ENCODE measurements at places on chromosomes 16 and 17. TPM values are rescaled to one million over a fixed set of nuclear protein-coding genes. Genes with fewer than 3 reads are reported as not detected.

DNA sequence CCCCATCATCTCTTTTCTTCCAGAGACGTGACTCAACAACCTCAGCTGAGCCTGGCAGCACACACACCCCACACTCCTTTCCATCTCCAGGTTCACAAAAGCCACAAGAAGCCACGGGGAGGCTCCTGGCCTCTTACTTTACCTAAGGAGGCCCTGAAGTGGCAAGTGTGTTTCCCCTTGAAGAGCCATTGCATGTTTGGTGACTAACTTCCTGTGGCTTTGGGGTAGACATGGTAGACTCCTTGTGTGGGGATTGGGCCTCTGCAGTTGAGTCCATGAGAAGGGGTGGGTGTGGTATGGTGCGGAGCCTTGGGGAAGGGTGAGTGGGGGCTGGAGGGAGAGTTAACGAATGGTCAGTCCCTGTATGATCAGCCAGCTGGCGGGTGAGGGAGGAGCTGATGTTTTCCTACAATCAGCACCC lies 24.2 kb downstream of the SAP30BP start:
- no peak for DNase-seq

- no peak for DNase-seq
Observed at GRCh38 chr17:74868908-74869255, 3.9 kb downstream of the FDXR start.

- DNase-seq: peak; percentile 97
Observed at GRCh38 chr16:30947859-30948666, 805 bp upstream of the ORAI3 start.

DNA sequence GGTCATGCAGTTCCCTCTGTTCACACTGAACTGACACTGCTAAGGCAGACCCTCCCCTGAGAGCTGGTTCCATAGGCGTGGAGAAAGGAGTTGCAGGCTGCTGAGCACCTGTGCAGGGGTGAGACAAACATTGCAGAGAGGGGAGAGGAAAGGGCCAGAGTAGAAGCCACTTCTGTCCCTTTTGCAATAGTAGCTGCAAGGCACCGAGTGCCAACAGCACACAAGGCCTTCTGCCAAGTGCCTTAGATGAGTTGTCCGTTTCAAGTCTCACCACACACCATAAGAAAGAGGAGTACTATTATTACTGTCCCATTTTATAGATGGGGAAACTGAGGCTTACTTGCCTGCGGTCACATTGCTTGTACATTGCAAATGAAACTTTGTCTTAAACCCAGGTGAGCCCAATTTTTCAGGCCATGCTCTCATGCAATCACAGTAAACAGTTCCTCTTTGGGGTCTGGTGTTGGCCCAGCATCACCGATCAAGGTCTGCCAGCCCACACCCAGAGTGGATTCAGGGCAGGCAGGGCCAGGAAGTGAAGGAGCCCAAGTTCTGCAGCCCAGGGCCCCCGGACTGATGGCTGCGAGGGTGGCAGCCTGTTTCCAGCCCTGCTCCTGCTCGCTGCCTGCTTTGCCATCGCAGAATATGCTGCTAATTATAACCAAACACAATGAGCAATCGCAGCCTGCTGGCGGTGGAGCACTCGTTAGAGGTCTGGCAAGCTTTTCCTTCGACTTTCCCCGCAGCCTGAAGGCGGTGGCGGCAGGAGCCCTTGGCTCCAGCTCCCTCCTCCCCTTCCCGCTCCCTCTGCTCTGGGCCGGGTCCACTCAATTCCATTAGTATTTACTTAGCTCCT lies 36.8 kb upstream of the DYNLL2 start:
- no peak for DNase-seq

DNA sequence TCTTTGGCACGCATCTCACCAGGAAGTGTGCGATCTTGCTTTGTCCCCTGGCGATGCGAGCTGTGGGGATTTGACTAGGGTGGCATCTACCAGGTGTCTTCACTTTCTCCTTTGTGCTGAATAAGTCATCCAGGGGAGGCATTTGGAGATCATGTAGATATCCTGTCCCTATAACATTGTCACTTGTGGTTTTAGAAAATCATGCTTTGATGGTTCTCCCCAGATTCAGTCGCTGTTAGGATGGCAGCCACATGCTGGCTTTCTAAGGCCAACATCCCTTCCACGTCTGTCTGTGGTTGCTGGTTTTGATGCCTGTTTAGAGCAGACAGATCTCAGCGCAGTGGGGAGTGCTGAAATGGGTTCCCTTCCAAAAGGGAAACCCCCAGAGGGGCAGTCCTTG lies 2.5 kb downstream of the ADAD2 start:
- DNase-seq: no peak

- DNase-seq: no peak
Observed at GRCh38 chr16:75794426-75794825, 68.1 kb upstream of the CPHXL start.

DNA sequence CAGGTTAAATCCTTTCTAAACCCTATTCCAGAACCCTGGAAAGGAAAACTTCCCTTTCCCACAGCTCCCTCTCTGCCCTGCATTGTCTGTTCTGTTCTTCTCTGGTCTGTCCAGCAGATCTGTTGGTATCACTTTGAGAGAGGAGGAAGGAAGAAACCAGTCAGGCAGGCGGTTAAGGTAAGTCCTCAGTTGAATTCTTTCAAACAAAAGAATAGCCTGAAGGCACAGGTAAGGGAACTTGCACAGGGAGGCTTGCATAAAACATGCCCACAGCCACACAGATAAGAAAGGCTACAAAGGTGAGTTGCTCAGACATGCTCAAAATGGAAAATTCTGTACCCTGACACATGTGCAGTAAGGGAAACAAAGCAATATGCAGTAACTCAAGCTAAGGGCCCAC lies 595.7 kb upstream of the CDH5 start:
- no peak for DNase-seq

DNA sequence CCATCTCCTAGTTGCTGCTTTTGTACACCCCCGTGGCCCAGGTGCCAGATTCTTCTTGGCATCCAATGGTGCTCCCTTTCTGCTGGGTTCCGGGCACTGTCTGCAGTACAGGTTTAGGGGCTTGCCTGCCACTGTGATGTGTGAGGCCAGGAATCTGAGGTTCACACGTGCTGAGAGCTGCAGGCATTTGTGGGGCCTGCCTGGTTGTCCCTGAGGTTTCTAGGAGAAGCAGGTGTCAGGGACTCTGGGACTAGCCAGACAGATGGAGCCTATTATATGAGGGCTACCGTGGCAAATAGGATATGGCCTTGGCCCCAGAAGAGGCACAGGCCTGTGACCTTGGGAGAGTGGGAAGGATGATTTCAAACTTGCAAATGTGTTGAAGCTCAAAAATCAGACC lies 29.3 kb downstream of the NDEL1 start:
- DNase-seq: no peak

DNA sequence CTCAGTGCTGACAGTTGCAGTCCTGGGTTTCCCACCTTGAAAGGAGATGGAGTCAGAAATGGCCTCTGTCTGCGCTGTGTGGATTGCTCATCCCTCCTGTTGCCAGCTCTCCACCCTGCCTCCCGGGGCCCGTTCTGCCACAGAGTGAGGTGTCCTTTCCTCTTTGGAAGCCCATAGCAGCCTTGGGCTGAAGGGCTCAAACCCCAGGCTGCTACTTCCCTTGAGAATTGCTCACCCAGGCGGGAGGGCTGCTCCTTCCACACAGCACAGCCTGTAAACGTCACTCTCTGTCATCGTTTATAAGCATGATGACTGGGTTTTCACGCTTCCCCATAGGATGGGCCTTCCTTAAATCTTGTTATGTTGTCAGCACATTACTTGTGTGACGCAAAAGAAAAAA lies 62.7 kb downstream of the FOXK2 start:
- no peak for DNase-seq

- DNase-seq: no peak
Observed at GRCh38 chr17:81863123-81863675, 2.9 kb upstream of the P4HB start.

- no peak for DNase-seq
Observed at GRCh38 chr17:17765359-17766076, 71.3 kb downstream of the SREBF1 start.

DNA sequence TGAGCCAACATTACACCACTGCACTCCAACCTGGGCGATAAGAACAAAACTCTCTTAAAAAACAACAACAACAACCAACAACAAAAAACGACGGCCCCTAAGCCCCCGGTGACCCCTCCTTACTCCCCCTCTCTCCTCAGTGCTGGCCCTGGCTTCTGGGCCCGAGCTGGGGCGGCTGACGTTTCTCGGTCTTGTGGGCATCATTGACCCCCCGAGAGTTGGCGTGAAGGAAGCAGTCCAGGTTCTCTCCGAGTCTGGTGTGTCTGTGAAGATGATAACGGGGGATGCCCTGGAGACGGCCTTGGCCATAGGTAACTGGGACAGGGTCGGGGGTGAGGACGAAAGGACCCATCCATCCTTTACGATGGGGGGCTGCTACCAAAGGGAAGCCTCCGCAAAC lies 52.7 kb downstream of the MEAK7 start:
- DNase-seq: no peak

GRCh38 chr16:89322321-89323119 lies 105.0 kb downstream of the ZNF778 start:
- no peak for DNase-seq

- DNase-seq: no peak
Observed at GRCh38 chr16:68782198-68783174, 45.4 kb downstream of the CDH1 start.

DNA sequence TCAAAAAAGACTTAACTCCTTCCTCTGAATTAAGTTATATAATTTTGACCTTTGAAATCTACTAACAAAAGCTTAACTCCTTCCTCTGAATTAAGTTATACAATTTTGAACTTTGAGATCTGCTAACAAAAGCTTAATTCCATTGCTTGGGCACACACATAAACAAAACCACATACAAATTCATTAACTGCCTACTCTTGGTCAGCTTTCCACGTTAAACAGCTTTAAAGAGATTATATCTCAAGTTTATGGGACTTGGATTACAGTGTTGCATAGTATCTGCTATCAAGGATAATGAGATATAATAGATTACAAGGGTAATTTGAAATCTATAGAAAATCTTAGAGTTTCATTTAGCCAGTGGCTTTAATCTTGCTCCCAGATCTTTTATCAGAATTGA lies 23.5 kb downstream of the COX10 start:
- DNase-seq: no peak

DNA sequence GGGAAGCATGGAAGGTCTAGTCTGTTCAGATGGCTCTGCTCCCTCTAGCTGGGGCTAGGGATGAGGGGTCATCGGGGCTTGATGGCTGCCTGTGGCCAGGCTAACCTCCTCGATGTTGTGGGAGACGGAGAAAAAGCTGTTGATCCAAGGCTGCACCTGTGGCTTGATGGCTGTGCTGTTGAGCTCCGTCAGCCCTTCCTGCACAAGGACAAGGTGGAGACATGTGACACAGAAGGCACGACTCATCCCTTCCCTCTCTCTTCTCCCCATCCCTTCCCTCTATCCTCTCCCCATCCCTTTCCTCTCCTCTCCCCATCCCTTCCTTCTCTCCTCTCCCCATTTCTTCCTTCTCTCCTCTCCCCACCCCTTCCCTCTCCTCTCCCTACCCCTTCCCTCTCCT lies 28.2 kb downstream of the FCSK start:
- no peak for DNase-seq

GRCh38 chr17:51407576-51407975 lies 147.2 kb downstream of the UTP18 start:
- DNase-seq: no peak

DNA sequence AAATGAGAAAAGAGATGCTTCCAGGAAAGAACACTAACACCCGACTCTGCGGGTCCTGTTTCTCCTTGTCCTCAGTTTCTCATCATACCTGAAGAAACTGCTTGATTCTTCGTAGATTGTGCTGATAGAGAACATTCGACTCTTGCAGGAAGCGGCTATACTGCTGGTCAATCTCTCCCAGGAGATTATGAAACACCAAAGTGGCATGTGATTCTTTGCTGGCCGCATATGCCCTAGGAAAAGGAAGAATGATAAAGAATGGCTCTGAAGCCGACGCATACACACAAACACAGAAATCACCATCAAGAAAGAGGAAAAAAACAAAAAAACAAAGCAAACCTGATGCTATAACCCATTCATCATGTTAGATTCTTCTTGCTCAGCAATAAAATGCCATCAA lies 41.8 kb downstream of the STAT3 start:
- DNase-seq: no peak

- no peak for DNase-seq
Observed at GRCh38 chr17:17730250-17730935, 49.1 kb downstream of the RAI1 start.

DNA sequence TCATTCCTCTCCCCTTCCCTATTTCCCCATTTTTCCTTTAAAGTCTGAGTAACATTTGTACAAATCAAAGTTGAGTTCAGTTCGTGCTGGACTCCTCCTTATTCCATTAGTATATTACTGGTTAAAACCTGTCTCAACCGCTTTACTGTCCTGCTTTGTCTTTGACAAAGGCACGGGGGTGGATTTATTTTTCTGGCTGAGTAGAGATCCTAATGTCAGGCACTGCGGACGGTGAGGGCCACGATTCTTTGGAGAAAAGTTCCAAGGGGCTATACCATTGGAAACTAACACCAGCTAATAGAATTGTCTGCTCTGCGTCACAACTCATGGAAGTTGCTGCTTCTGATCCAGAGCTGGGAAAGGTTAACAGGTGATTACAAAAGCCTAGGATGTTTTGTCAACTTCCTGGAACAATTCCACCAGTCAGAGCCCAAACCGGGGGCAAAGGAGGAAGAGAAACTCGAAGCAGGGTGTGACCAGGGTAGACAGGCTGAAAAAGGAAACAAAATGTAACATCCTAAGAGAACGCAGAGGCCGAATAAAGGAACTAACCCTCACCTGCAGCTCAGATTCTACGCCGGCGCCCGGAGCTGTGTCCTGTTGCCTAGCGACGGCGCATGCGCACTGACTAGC lies 12.4 kb downstream of the TAT start:
- DNase-seq: no peak

DNA sequence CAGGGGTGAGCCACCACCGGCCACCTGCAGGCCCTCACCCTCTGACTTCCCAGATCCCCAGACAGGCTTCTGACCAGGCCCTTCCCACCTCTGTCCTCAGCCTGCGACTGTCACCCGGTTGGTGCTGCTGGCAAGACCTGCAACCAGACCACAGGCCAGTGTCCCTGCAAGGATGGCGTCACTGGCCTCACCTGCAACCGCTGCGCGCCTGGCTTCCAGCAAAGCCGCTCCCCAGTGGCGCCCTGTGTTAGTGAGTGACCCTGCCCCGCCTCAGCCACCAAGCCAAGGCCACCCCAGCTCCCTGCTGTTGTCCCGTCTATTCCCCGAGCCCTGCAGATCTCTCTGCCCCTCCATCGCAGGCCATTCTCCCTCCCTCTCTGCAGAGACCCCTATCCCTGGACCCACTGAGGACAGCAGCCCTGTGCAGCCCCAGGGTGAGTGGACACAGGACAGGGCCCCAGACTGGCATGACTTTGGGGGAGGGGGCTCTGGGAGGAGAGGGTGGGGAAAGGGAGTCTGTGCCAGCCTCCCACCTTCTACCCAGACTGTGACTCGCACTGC lies 1.9 kb downstream of the NTN3 start:
- no peak for DNase-seq

GRCh38 chr16:24972608-24973220 lies 42.5 kb downstream of the ARHGAP17 start:
- no peak for DNase-seq

- no peak for DNase-seq
Observed at GRCh38 chr17:47981462-47981861, 10.5 kb downstream of the CDK5RAP3 start.

Gene EPX
- polyA plus RNA-seq: 0.78 TPM

Gene LGALS9
- polyA plus RNA-seq: 18.4 TPM

Gene USP6
- polyA plus RNA-seq: 4.8 TPM

Gene ASGR1
- 7.3 TPM for polyA plus RNA-seq

Gene C17orf50
- not detected for polyA plus RNA-seq

Gene ITGB3
- polyA plus RNA-seq: 17.7 TPM

Gene ALOX15
- polyA plus RNA-seq: 0.49 TPM

Gene VMO1
- 0.67 TPM for polyA plus RNA-seq

Gene PRR14
- polyA plus RNA-seq: 38.2 TPM

Gene ZNF668
- 6.9 TPM for polyA plus RNA-seq

Gene CCDC144A
- polyA plus RNA-seq: 6.0 TPM

Gene ARL17A
- polyA plus RNA-seq: 56.1 TPM

Gene LRRC75A
- 4.4 TPM for polyA plus RNA-seq
